Calu3 (cell line): ENCODE measurements at places on chromosomes 2 and 18. TPM values are rescaled to one million over a fixed set of nuclear protein-coding genes. Genes with fewer than 3 reads are reported as not detected.

GRCh38 chr2:73749314-73749713 is 12.2 kb upstream of the TPRKB start:
- no peak for DNase-seq

DNA sequence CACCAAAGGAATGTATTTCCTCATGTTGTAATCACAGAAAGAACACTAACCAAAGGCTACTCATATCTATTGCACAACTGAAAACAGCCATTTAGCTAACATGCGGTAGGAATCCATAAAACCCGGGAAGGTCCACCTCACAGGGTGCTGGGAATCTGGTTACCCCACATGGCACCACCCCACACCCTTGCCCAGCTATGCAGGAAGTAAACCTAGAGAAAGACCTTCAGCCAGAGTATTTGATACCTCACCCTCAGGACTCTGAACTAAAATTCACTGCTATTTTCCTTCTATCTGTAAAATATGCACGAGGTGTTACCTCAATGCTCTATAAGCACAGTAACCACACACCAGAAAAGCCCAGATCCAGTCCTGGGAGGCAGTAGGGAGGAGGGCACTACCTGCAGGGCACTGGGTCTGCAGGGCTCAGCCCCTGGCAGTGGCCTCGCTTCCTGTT is 45.8 kb downstream of the PTPN2 start:
- peak; percentile 93 for DNase-seq

DNA sequence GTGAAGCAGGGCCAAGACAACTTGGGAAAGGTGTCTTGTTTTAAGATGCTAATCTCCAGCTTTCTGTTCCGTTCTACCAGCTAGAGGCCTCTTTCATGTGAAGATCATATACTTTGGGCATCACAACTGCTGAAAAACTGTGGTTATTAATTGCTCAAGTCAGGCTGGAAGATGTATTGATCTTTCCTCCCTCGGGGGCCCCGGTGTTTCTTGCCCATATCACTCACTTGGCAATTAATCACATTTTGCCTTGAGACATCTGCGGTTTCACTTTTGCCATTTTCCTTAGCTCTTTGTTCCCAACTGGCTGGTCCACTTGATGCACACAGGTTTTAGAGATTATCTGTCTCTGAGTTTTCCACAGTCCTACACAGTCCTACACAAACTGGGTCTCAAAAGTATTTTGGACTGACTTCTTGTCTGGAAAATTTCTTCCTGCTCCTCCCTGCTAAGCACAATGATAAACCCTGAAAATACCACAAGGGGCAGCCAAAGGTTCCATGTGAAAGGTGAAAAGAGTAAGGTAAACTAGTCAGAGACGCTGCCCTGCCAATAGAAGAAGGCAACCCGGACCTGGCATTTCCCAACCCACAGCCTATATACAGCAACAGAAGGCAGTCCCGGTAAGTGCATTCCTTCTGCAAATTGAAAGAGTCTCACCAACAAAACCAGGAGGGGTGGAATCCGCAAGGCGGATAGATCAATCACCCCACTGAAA is 181.0 kb downstream of the AFF3 start:
- DNase-seq, result no peak

DNA sequence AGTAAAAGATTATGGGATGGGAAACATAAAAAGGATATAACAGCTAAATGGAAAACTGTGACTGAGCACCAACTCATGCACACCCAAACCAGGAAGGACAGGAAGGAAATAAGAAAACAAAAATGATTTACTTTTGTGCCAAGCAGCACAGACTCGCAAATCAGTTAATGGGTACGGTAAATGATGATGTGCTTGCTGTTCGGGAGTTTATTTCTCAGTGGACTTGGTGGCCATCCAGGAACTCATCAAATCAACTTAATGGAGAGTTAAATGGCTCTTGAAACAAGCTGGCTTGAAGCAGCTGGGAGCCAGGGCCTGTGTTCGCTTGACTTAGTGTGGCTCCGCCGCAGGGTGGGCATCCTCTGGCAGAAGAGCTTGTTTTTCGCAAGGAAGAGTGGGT is 36.2 kb downstream of the MTCL1 start:
- no peak for DNase-seq

DNA sequence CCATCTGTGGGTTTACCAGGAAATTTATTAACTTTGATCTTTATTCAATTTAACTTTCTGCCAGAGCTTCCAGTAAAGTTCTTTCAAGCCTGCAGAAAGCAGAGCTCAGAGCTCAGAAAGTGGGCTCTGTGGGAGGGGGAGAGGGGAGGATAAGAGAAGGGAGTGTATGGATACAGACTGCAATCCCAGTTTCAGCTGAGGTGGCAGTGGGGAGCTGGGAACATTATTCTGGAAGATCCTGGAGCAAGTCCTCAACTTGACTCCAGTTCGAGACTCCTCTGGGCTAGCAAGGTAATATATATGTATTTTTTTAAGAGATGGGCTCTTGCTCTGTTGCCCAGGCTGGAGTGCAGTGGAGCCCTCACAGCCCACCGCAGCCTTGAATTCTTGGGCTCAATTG is 108.9 kb upstream of the NABP1 start:
- DNase-seq, result no peak

GRCh38 chr2:100422320-100423055 is 5.0 kb upstream of the CHST10 start:
- peak; percentile 60 for DNase-seq

GRCh38 chr18:59055345-59056032 is 84.2 kb upstream of the SEC11C start:
- DNase-seq, result no peak

DNA sequence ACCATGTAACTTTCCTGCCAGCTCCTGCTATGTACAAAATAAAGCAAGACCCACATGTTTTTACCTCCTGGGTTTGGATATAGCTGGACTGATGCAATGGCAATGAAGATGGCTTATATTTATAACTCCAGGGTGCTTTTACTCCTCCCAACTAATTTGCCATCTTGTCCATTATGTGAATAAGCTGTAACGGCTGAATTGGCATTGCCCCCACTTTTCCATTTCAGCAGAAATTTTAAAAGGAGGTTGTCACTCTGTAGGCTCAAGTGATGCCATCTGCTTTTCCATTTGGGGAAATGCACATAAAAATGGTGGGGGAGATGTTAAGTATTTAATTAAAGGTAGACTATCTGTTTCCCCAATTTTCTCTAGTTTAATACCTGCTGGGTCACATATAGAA is 345.5 kb downstream of the ERBB4 start:
- no peak for DNase-seq

DNA sequence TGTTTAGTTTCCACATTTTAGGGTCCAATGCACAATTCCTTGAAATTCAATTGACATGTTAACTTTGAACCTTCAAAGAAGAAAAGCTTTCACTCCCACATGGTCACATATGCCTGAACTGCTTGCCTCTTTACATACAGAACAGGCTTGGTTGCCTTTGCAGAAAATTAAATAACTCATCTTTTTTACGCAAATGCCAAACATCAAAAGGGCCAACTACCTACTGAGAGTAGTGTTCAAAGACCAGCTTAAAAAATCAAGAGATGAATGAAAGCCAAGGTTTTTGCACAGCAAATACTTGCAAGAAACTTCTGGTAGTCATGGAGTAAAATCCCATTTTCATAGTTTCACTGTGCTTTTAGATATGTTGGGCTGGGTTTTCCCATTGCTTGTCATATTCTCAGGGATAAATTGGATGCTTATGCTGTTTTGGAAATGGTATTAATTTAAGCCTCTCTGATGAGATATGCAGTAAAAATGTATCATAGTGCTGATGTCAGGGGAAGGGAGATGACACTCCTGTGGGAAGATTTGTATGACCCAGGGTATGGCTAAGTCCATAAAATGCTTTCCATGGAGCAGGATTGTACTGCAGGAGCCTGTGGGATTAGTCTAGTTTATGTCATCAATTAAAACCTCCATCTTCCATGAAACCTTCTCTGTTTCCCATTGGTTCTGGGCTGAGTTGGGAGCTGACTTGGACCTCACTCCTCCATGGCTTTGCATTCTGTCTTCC is 60.6 kb upstream of the DARS1 start:
- no peak for DNase-seq

DNA sequence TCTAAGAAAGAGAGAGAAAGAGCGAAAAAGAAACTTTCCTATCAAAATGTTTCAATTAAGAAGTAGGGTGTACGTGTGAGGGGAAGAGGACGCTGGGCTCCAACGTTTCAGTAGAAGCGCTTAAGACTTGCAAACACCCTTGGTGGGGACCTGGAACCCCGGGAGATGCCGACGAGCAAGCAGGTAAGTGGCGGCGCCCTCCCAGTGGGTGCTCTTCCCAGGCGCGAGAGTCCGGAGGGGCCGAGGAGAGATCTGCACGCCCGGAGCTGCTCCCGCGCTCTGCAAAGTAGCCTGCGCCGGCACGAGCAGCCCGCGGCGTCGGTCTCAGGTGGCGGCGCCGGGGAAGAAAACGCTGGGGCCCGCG is 678 bp upstream of the OTX1 start:
- no peak for DNase-seq

GRCh38 chr2:149112713-149113112 is 74.2 kb downstream of the LYPD6B start:
- no peak for DNase-seq

- DNase-seq, result no peak
Observed at GRCh38 chr2:10877651-10878111, 34.1 kb upstream of the KCNF1 start.

GRCh38 chr2:166899676-166900075 is 11.4 kb downstream of the XIRP2 start:
- DNase-seq, result no peak

The KCNG2 gene
- total RNA-seq, result not detected in 2 replicates

The TCF23 gene
- not detected in 2 replicates for total RNA-seq

The LINC00305 gene
- not detected in 2 replicates for total RNA-seq

The VWA3B gene
- not detected in 2 replicates for total RNA-seq

The KCNK3 gene
- total RNA-seq, result not detected in 2 replicates

The CRYGC gene
- total RNA-seq, result not detected in 2 replicates
